Activated CD8-positive, alpha-beta memory T cell treated with anti-CD3 and anti-CD28 coated beads, Interleukin-2, amount 10 ng/mL, durations not matched to agents 7 days and 5 days (primary cell): ENCODE measurements at places on chromosomes 11 and 22. TPM values are rescaled to one million over a fixed set of nuclear protein-coding genes. Genes with fewer than 3 reads are reported as not detected.

GRCh38 chr22:28440592-28441390 lies 238.8 kb downstream of the TTC28 start:
- peaks cover 48% of the 10 kb centered on the region for H3K27me3 ChIP-seq
- no peak overlapping the region for H3K27ac ChIP-seq
- H3K4me3 ChIP-seq, result no peak overlapping the region
- H3K4me1 ChIP-seq, result peaks cover 10% of the 10 kb centered on the region
- DNase-seq, result no peak

The C11orf16 gene
- total RNA-seq, result not detected

DNA sequence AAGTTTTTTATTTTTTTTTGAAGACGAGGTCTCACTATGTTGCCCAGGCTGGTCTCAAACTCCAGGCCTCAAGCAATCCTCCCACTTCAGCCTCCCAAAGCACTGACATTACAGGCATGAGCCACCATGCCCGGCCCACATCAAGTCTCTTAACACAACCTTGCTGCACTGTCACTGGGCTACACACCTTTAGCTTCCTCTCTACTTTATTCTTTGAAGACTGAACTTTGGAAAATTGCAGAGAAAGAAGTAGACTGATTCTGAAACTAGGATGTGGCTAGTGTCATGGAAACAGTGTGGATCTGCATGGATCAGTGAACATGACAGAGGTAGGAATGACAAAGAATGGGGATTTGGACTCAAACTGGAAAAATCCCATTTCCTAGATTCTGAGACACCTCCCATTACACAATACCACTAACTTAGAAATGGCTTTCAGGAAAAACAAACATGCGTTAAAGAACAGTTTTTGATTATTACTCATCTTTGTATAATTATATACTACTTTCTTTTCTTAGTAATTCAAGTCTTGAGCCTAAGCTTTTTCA lies 99.6 kb upstream of the SPON1 start:
- DNase-seq, result no peak
- H3K27me3 ChIP-seq, result no peaks in the 10 kb centered on the region
- peaks cover 14% of the 10 kb centered on the region for H3K4me1 ChIP-seq

The LRRC55 gene
- not detected for total RNA-seq

GRCh38 chr11:27443746-27444507 lies 28.7 kb downstream of the LGR4 start:
- peaks cover 12% of the 10 kb centered on the region for H3K27me3 ChIP-seq
- no peaks in the 10 kb centered on the region for H3K36me3 ChIP-seq
- no peak overlapping the region for H3K27ac ChIP-seq
- H3K4me3 ChIP-seq, result no peak overlapping the region
- H3K4me1 ChIP-seq, result no peaks in the 10 kb centered on the region

DNA sequence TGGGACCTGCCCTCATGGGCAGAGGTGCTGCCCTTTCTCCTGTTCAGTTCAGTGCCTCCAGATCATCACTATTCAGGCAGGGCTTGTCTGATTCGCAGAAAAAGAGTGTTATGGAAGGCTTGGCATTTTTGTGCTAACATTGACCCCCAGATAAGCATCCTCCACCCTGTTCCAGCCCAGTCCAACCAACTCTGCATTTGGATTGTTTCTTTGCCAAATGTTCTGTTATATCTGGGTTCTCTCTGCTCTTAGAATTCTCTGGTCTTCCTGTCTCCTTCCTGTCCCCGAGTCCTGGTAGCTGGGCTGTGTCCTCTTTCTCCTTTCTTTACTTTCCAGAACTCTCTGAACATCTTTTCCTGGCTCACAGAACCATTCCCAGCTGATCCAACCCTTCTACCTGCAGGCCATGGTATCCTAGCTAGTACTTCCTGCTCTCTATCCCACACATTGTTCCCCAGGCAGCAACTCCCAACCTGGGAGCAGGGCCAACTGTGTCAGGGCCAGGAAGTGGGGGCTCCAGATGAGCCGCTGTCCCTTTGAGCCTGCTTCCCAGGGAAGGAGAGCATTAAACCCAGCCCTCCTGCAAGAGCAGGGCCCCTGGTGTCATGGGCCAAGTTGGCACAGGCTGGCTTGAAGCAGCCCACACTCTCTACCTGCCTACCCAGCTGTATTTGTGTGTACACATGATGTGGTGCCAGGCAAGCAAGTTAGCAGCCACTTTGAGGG lies 280.7 kb upstream of the CADM1 start:
- H3K4me1 ChIP-seq, result no peaks in the 10 kb centered on the region
- DNase-seq, result no peak
- no peak overlapping the region for H3K4me3 ChIP-seq
- H3K27ac ChIP-seq, result no peak overlapping the region
- no peaks in the 10 kb centered on the region for H3K27me3 ChIP-seq

DNA sequence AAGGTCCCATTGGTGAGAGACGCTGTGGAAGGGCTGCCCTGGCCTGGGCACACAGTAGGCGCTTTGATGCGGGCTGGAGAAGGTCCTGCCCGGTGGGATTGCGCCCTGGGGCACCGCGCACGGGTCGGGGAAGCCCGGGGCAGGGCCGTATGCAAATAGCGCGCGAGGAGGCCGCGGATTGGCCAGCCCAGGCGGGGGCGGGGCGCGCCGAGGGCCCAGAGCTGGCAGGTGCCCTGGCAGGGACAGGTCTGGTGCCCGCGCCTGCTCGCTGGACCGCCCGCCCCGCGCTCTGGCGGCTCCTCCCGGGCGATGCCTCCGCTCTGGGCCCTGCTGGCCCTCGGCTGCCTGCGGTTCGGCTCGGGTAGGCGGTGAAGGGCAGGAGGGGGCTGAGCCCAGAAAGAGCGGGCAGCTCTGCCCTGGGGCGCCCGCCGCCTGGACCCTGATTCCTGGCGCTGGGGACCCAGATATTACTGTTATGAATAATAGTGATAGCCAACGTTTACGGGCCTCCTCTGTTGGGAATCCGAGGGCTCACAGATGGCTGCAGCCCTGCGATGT lies at the start of gene UPK3A:
Gene UPK3A (plus strand): TSS at position 245 of the 558 bp plus-strand sequence. CDS start 65 bp downstream, at position 310.
- no peak within 1 kb of the TSS for H3K4me3 ChIP-seq
- peaks cover 51% of the 10 kb centered on the region for H3K27me3 ChIP-seq
- no peak within 1 kb of the TSS for H3K27ac ChIP-seq
- H3K4me1 ChIP-seq, result peaks cover 7% of the 10 kb centered on the region
- DNase-seq, result no peak
